ENCODE measurements at places on chromosomes 6 and 20.
A peak's percentile ranks its signal among the peaks of the same experiment; 100 is the strongest.

DNA sequence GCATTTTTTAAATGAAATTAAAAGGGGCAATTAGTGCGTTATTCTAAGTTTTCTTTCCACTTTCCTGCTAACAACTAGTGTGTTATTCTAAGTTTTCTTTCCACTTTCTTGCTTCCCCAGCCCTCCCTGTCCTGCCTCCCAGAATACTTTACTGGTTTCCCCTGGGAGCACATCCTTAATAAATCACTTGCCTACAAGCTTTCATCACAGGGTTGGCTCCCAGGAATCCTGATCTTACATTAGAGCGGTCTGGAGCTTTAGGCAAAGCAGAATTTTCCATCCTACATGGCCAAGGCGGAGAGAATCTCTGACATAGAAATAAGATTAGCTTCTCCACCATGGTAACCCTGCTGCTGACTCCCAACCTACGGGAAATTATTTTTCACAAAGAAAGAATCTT, 150.4 kb downstream of the BFSP1 start:
- no peak for DNase-seq

GRCh38 chr6:29552512-29553051, 7.0 kb downstream of the UBD start:
- DNase-seq = no peak

- DNase-seq = no peak
Observed at GRCh38 chr6:127202676-127203075, 64.0 kb upstream of the RNF146 start.

GRCh38 chr6:40419377-40419776, 167.8 kb downstream of the LRFN2 start:
- no peak for DNase-seq

DNA sequence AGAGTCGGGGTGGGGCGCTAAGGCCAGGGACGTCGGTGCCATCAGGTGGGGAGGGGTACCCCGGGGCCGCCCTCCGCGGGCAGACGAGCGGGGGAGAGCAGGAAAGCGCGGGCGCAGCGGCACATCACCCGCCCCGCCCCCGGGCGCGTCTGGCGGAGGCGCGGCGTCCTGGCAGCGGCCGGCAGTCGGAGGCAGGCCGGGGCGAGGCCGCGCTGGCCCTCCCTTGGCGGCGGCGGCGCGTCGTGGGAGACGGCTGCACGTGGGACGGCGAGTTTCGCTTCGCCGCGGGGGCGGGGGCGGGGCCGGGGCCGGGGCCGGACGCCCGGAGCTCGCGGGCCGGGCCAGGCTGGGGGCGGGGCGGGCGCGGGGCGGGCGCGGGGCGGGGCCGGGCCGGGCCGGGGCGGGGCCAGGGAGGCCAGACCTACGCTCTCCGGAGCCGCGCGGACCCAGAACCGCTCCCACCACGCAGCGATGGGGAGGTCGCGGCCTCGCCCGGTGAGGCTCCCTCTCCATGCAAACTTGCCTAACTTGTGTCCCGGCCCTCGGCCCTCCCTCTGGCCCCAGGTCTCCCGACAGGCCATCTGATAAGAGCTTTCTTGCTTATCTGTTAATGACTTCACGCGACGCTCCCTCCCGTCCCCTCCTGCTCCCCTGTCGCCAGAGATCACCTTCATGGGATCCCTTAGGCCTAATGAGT, 12.5 kb downstream of the ITPR3 start:
- peak; percentile 33 for DNase-seq

DNA sequence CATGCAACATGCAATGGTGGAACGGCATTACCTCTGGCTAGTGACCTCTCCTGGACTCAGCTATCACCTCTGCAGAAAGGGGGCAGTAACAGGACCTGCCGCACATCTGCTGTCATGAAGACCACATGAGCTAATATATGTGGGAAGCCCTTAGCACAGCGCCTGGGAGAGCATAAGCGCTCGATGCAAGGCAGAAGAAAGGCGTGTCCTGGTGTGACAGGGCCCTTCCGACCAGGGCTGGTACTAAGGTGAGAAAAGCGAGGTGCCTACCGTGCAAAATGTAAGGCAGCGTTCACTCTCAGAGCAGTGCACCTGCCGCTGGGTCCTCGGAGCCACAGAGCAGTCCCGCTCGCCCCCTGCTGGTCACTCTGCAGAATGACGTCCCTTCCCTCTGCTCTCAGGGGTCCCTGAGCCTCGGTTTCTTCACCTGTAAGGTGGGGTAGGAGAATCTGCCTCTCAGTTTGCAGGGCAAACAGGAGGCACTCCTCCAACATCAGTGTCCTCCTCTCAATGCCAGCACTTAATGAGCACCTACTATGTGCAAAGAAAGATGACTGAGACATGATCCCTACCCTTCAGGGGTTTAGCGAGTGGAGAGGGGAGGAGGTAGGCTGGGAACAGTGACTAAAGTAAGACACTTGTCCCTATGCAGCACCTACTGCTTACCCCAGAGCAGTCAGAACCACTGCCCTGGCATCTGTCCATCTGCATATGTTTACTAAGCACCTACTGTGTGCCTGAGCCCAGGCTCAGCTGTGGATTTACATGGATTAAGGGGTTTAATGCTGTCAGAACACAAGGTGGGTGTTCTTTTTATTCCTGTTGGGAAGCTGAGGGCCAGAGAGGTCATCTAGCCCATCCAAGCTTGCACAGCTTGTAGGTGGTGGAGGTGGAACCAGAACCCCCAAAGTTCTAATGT, 41.1 kb upstream of the PTGIS start:
- DNase-seq = peak; percentile 76

DNA sequence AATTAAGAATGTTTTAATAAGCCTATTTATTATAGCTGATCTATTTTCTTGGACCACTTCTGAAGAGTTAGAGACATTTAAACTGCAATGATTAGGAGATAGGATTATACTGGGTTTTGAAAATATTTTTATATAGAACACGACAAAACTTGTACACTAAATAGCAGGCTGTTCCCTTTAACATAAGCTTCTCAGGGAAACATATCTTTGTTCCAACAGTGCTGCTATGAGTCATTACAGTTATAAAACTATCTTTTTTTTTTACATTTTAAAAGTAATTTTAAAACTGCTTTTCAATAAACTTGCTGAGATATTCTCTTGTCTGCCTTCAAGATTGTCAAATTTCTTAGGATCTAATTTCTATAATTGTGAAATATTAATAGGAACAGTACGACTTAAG, 389.1 kb downstream of the ARHGAP18 start:
- no peak for DNase-seq

GRCh38 chr20:31497838-31498540, 16.3 kb upstream of the HM13 start:
- DNase-seq = no peak

GRCh38 chr6:12343440-12344162, 53.4 kb downstream of the EDN1 start:
- DNase-seq = peak; percentile 96

DNA sequence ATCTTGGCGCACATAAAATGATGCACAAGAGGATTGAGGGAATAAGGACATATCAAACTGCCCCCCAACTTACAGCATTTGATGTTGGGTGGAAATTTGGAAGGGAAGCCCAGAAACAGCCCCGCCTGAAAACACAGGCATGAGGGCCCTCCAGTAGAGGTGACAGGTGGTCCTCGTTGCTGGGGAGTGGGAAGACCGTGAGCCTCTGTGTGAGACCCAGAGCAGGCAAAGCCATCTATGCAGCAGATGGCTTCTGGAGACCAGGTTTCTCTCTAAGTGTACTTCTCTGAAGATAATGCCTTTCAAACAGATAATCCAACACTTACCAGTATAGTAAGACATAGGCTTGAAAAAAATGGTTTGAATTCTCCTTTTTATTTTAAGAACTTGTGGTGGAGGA, 132.2 kb upstream of the INSM1 start:
- no peak for DNase-seq

GRCh38 chr6:151733680-151734320, 73.7 kb upstream of the ESR1 start:
- DNase-seq = no peak

DNA sequence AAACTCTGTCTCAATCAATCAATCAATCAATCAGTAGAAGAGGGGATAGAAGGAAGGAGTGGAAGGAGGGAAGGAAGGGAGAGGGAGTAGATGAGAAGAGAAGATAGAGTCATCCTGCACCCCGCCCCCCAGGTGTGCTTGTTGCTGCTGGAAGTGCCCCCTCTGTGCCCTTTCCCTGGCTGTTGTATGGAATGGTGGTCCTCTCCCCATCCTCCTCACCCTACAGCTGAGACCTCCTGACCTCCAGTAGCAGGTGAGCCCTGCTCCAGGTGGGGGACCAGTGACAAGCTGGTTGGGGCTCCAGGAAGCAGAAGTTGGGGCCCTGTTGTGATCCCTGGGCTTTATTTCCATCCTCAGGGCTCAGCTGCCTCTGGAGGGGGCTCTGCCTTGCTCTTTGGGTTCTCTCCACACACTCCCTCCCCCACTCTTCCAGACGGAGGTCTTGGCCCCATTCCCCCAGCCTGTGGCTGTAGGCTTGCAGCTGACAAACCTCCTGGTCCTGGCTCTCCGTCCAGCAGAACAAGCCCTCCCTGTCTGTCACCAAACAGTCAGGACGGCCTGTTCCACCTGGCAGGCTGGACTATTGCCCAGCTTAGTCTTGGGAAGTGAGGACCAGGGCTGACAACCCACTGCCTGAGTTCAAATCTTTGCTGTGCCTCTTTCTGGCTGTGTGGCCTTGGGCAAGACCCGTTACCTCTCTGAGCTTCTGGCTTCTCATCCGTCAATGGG, 26.0 kb upstream of the SCRT2 start:
- DNase-seq = no peak

DNA sequence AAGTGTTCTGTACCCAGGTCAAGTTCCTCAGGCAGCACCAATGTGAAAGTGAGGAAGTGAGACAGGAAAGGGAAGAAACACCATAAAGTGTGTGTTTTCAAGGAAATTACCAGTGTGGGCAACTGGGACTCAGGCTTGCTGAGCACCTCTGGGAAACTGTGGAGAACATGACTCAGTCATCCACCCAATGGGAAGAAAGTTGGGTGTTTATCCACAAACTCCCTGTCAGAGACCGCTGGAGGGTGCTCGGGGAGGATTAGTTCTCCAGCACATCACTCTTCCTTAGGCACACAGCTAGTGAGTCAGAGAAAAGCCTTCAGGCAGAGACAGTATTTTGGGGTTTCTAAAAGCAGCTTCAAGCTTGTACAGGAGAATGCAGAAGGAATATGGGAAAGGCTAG, 93.6 kb downstream of the PCSK2 start:
- DNase-seq = no peak

GRCh38 chr6:89610149-89610642, 28.4 kb downstream of the LYRM2 start:
- peak; percentile 38 for DNase-seq

DNA sequence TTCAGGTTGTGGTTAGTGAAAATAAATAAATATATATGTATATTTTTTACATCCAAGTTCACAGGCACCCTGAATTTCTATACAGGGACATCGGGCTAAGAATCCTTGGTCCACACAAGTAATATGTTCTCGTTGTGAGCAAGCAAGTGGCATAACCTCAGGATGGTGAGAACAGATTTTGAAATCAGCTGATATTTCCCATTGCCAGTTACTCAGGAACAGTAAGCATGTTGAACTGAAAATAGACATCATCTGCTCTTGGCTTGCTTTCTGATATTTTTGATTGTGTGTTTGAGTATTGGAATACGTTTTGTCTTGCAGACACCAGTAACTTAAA, 87.7 kb downstream of the TRMT6 start:
- no peak for DNase-seq

DNA sequence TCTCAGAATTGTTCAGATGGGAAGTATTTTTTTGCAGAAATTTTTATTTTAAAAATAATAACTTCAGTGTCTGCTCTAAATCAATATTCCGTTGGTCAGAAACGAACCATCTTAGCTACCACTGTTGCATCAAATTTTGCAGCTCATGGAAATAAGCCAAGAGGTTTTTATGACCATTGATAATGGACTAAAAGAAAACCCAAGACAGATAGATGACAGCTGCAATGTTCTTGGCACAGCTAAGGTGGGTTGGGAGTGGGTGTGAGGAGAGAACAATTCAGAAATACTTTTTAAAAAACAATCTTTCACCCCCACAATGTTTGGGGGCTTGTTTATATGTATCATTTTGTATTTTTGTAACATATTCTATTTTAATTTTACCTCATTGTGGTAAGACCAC, 121.1 kb downstream of the PDE7B start:
- no peak for DNase-seq

- no peak for DNase-seq
Observed at GRCh38 chr6:24430086-24430485, 27.4 kb downstream of the MRS2 start.

GRCh38 chr6:115753446-115753845, 307.2 kb downstream of the FRK start:
- no peak for DNase-seq

DNA sequence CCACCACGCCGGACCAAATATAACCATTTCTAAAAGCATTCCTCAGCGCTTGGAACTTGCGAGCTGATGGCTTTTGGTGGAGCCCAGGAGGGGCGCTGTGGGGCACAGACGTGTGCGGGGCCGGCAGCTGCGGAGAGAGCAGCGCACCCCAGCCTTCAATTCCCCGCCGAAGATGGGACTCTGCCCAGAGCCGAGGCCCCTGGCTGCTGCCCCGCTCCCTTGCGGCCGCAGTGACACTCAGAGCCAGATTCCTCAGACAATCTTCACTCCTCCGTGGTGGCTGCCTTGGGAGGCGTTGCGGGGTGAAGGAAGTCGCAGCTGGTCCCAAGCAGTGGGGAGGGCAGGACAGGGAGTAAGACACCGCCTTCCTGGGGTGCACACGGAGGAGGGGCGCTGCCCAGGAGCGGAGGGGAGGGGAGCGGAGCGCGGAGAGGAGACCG, 87.7 kb downstream of the TMEM242 start:
- peak; percentile 60 for DNase-seq

DNA sequence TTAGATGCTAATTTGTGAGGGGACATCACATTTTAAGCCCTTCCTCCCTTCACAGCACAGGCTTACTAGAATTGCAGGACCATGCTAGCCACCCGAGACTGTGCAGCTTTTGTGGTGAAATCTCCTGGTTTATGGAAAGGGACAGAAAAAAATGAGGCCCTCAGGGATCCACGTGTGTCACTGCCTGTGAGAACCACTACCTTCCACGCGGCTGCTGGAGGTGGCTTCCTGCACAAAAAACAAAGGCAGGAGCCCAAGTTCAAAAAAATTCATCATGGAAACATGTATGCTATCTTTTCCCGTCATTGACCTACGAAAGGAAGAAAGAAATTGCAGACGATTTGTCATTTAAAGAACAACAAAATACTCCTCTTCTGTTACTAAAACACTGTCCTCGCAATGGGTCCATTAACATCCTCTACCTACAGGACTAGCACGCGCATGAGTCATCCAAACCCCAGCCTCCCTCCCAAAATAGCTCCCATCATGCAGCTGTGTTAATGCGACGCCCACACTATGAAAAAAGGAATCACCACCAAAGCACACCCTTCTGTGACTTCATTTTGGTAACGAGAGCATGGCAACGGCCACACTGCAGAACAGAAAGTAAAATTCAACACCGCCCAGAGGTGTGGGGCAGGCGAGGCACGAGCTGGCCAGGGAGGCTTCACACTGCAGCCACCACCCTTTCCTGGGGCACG, 45.7 kb downstream of the RAMACL start:
- no peak for DNase-seq

- DNase-seq = no peak
Observed at GRCh38 chr6:119542037-119542436, 192.5 kb upstream of the MAN1A1 start.
